ENCODE measurements at places on chromosomes 1 and 21. TPM values are rescaled to one million over a fixed set of nuclear protein-coding genes. Genes with fewer than 3 reads are reported as not detected.

PEAR1 gene
- 9.2 TPM for total RNA-seq

PROK1 gene
- not detected for total RNA-seq

ANGPTL1 gene
- 4.6 TPM for total RNA-seq

MYOG gene
- not detected for total RNA-seq

PLA2G2C gene
- total RNA-seq: not detected

TRIM58 gene
- 3.1 TPM for total RNA-seq

CFAP141 gene
- total RNA-seq: not detected

RGS13 gene
- not detected for total RNA-seq

PCP4 gene
- not detected for total RNA-seq

CREG1 gene
- total RNA-seq: 33.4 TPM

Measured in regular cardiac myocyte (primary cell).